ENCODE measurements at places on chromosomes 4 and X.

DNA sequence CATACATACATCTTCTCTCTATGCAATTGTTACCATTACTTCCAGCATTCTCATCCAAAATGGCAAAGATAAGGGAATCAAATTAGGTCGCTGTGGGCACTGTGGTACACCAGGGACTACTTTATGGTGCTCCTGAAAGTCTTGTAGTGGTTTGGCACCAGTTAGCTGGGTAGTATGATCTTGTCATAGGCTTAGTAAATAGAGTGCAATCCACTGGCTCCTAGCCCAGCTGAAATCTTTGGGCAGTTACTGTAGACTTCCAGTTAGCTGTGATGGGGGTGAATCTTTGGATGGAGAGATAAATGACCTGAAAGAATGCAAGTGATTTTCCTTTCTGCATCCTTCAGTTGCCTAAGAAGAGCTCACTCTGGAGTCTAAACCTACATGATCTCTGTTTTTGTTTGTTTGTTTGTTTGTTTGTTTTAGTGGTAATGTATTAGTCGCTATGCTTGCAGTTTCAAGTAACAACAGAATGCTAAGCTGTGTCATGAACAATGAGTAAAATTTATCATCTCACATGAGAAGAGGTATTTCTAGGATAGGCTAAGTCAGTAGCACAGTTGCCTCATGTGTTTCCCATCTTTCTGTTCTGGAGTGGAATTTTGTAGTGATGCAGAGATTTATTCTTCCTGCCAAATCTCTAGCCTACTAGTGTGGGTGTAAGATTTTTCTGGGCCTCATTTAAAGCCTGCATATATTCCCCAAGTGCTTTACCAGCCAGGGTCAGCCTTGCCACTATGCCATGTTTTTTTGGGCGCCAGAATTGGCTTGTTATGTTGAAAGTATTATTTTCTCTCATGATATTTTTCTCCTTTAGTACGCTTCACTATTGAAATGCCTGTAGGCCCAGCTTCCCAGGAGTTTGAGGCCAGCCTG is 24.2 kb downstream of the HERC3 start:
- DNase-seq = no peak

- DNase-seq = no peak
Observed at GRCh38 chrX:15834827-15835595, 19.6 kb downstream of the AP1S2 start.

DNA sequence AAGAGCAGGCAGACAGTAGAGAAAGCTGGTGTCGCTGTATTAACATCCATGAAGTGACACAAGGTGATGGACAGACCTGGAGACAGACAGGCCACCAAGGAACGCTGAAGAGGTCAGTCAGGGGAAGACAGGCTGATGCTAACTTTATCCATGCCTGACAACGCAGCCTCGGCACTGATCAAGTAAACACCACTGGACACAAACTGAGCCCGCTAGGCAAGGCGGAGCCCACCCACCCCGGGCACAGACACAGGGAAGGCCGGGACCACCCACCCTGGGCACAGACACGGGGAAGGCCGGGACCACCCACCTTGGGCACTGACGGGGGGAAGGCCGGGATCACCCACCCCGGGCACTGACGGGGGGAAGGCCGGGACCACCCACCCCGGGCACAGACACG is 18.8 kb downstream of the PPP2R3B start:
- DNase-seq = no peak

DNA sequence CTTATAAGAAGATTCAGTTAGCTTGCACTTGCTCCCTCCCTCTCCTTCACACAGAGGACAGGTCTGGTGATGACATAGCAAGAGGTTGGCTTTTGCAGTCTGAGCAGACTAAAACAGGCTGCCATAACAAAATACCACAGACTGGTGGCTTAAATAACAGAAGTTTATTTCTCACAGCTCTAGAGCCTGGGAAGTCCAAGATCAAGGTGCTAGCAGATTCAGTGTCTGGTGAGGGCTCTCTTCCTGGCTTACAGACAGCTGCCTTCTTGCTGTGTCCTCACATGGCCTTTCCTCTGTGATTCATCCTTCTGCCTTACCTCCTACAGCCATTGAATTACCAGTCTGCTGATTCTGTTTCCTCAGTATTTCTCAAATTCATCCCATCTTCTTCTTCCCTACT is 13.1 kb downstream of the RP2 start:
- no peak for DNase-seq

DNA sequence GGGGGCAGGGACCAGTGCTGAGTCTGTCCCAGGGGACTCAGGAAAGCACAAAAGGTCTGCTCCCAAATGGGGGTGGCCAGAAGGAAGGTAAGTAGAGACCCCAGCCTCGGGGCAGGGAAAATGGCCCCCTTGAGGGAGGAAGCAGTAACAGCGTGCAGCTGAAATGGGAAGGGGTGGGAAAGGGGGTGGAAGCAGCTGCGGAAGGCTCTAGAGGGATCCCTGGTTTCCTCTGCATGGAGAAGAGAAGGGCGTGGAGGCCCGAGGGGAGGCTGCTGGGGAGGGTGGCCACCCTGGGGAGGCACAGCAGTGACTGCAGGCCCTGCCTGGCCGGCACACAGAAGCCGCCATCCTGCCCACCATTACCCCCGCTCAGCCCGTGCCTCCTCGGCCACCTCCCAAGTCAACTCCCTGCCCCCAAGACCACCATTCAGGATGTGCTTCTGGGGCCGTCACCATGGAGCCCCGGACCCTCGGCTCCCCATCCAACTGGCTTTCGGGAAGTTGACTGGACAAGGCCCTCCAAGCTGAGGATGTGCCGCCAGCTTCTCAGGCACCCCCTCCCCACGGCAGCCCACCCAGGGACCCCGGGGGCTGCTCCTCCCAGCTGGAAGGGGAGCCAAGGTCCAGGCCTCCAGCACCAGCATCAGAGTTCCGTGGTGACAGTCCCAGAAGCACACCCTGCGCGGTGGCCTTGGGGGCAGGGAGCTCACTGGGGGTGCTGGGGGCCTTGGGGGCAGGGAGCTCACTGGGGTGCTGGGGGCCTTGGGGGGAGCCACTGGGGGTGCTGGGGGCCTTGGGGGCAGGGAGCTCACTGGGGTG is 23.6 kb downstream of the CFAP99 start:
- DNase-seq = no peak

GRCh38 chr4:182017038-182017437 is 226.2 kb upstream of the TENM3 start:
- DNase-seq = no peak

DNA sequence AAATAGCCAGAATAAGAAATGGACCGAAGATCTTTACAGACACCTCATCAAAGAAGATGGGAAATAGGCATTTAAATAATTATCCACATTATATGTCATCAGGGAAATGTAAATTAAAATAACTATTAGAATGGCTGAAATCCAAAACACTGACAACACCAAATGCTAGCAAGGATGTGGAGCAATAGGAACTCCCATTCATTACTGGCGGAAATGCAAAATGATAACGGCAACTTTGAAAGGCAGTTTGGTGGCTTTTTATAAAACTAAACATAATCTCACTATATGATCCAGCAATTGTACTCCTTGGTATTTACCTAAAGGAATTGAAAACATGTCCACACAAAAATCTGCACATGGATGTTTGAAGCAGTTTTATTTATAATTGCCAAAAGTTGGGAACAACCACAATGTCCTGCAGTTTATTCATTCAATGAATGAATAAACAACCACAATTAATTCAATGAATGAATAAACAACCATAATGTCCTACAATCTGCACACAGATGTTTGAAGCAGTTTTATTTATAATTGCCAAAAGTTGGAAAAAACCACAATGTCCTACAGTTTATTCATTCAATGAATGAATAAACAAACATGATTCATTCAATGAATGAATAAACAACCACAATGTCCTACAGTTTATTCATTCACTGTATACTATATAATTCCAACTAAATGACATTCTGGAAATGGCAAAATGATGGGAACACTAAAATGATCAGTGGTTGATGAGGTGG is 117.6 kb upstream of the PCDH18 start:
- no peak for DNase-seq

GRCh38 chr4:165393051-165393450 is 14.2 kb downstream of the CPE start:
- no peak for DNase-seq

DNA sequence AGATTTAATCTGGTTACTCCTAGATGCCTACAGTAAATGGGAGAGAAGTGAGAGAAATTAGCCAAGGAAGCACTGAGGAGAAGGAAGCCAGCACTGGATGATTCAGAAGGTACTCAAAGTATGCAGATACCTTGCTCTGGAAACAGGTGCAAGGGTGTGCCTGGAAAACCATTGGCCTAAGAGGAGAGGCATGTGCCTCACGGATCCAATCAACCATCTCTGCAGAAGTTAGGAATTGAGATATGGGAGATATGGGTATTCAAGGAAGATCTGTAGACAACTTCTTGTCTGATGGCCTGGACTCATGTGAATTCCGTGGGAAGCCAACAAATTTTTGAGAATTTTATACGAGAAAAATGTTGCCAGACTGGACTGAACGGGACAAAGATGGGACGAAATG is 4.7 kb downstream of the H2BW1 start:
- DNase-seq = no peak

DNA sequence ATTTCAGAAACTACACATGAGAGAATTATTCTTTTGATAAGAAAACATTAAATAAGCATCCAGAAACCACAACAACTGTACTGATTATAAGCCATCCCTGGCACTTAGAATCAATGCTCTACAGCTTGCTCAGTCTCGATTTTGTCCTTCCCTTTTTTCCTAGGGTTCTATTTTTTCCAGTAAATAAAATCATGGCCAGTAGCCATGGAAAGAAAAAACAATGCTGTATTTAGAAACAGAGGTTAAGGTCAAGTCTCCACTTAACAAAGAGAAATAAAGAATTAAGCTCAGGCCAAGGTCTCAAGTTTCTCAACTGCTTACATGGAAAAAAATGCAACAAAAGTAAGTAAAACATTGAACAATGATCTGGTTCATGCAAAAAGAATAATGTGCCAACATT is 38.7 kb upstream of the GRID2 start:
- DNase-seq = no peak

DNA sequence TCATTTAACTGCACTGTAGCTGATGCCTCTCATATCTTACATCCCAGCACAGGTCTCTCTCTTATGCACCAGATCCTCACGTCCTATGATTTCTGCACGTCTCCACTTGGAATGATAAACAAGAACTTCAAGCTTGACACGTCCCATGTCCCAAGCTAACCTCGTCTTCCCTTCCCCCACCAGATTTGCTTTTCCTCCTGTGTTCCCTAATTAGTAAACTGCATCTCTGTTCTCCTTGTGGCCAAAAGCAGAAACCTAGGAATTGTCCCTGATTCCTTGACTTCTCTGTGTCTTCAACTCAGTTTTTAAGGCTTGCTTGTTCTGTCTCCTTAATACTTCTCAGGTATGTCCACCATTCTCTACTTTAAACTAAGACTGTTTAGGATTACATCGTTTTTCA is 171.9 kb downstream of the BMPR1B start:
- no peak for DNase-seq

DNA sequence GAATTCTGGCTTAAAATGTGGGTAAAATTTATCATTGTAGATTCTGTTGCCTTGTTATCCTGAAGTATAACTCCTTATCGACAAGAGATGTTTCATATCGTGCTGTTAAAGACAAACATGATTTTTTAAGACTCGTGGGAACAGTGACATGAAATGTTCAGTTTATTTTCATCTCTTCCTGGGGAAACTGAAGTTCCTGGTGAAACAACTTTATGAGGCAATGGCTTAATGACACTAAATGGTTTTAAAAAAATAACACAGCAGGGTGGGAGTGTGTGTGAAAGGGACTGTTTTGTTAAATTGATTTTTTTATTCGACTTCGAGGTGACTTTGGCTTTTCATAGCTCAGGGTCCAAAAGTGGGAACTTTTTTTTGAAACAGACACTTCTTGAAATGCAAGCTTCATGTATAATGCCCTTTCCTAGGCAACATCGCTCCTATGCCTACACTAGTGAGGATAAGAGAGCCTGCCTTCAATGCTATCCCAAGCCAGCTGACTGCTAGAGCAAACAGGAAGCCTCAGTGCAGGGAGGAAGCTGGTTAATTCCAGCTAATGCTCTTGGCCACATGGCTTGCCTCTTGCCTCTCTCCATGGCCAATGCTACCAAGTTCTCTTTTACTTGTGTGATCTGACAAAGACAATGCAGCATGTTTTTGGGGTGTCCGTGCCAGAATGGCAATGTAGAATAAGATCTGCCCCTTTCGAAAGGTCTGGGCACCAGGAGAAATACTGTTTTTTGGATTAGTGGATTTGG is 80.9 kb upstream of the PLAC1 start:
- DNase-seq = no peak

DNA sequence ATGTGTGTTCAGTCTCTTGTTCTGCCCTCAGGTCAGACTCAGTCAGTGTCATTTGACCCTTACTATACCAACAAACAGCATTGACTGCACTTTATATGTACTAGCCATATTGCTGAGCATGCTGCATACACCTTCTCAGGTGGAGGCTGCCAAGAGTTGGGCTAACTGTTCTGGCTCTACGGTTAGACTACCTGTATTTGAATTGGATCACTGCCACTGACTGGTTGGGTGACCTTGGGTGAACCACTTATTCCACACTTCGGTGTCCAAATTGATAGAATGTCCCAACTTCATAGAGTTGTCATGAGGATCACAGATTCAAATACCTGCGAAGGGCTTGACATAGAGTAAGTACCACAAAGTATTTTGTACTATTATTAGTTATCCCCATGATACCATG is 91.2 kb upstream of the GPR50 start:
- DNase-seq = no peak

GRCh38 chrX:121308276-121308805 is 260.9 kb downstream of the GLUD2 start:
- DNase-seq = no peak

DNA sequence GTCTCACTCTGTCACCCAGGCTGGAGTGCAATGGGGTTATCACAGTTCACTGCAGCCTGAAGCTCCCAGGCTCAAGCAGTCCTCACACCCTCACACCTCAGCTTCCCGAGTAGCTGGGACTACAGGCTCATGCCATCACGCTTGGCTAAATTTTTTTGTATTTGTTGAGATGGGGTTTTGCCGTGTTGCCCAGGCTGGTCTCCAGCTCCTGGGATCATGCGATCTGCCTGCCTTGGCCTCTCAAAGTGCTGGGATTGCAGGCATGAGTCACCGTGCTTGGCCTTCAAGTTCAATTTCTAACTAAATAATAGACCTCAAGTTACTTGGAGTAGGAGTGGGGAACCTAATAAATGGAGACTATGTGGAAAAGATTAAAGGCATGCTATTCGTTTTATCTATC is 48.9 kb downstream of the MND1 start:
- no peak for DNase-seq

DNA sequence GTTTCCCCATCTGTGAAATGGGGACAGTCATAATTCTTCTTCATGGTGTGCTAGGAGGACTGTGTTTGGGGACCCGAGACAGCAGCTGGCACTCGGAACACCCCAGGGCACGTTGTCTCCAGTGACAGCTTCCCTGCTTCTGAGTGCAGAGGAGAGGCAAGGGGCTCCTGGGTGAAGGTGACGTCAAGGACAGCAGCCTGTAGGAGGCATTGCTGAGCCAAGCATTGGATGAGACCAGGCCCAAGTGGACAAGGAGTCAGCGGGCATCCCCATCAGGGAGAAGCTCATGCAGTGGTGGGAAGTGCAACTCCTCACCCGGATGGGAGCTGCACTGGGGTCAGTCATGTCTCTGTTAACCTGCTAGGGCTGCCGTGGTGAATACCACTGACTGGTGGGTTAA is 46.1 kb downstream of the EVC start:
- DNase-seq = no peak
